ENCODE measurements at places on chromosomes 11 and 22.

GRCh38 chr11:12556788-12557384, 117.3 kb upstream of the TEAD1 start:
- peak; percentile 98 for DNase-seq

GRCh38 chr11:64259533-64260067, 8.3 kb downstream of the PLCB3 start:
- DNase-seq = no peak

DNA sequence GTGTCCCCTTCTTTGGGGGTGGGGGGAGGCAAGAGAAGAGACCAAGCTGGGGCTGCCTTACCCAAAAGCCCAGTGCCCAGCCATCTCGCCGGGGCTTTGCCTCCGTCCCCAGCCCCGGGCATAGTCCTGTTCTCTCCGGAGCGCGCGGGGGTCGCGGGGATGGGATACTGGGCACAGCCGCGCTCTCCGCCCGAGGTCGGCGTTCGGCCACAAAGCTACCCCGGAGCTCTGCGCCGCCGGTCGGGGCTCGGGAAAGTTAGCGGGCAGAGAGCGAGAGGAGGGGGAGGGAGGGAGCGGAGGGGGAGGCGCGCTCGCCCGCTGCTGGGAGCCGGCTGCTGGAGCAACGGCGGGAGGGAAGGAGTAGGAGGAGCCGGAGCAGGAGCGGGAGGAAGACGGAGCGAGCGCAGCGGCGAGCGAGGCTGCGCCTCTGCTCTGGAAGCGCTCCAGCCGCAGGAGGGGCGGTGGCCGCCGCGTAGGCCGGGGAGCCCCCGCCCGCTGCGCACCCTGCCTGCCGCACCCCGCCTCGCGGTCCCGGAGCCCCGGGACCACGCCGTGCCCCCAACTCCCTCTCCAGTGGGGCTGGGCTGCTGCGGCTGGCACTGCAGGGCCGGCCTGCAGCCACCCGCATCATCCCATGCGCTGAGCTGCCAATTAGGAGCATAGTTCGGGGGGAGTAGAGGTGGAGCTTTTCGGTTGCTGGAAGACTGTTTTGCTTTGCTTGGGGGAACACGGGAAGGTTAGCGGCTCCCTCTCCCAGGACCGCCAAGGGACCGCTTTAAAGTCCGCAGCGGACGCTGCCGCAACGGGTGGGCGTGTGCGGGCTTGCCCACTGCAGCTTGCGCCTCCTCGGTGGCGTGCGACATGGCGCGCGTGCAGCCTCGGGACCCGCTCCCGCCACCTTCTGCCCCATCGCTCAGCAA, at the start of gene SCN4B:
Gene SCN4B, minus strand, starts transcription at position 272 of the 920 bp plus-strand sequence. Its CDS starts 150 bp downstream, at position 122.
- peak; percentile 57 for DNase-seq

DNA sequence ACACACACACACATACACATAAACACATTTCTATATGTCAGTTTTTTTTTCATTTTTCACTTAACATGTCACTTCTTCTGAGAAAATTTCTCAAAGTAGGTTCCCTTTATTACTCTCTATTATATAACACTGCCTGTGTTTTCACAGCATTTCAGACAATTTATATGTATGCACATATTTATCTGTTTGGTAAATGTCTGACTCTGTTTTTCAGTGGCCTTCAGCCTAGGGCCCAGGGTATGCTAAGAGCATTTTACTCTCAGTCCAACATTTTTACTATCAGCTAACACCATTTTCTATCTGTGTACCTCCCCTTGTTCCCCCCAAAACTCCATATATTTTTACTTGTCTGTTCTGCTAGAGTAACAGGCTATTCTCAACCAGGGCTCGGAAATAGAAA, 92.3 kb downstream of the ANO3 start:
- no peak for DNase-seq

- DNase-seq = no peak
Observed at GRCh38 chr11:59528711-59529110, 17.4 kb downstream of the OR4D9 start.

GRCh38 chr11:73219396-73220285, 1.6 kb downstream of the P2RY2 start:
- no peak for DNase-seq

DNA sequence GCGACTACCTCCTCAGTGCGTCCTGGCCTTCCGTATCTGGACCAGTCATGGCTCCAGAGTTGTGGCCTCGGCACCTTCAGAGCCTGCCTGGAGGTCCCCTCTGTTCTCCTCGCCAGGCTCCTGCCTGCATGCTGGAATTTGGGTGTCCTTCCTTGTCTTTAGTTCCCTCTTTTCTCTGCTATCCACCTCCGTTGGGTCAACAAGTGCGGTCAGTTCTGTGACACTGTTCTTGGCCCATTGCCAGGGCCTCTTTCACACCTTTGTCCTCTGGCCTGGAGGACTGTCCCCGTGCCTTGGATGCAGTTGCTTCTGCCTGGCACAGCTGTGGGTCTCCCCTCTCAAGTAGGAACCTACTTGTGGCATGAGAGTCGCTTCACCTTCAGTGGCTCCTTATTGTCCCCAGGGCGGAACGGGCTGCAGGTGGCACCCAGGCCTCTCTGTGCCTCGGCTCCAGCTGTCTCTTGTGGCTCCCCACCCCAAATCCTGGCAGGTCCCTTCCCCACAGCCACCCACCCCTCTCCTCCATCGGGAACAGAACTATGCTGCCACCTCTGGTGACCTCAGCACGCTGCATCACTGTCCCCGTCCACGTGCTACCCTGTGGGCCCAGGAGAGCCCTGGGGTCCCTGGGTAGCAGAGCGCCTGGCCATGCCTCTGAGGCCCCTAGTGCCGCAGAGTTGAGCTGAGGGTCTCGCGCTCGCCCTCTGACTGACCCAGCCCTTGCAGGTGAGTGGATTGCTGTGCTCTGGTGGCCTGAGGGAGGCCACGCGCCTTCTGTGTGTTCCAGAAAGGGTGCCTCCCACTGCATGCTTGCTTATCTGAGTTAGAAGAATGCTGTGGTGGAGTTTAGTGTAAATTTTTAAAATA, 4.7 kb downstream of the DGCR8 start:
- DNase-seq = no peak
